ENCODE measurements at places on chromosomes 12 and 14.

GRCh38 chr12:62605981-62606380 is 139.4 kb downstream of the MON2 start:
- DNase-seq: no peak

- no peak for DNase-seq
Measured at GRCh38 chr14:67373347-67373746, 13.2 kb downstream of the EIF2S1 start.

DNA sequence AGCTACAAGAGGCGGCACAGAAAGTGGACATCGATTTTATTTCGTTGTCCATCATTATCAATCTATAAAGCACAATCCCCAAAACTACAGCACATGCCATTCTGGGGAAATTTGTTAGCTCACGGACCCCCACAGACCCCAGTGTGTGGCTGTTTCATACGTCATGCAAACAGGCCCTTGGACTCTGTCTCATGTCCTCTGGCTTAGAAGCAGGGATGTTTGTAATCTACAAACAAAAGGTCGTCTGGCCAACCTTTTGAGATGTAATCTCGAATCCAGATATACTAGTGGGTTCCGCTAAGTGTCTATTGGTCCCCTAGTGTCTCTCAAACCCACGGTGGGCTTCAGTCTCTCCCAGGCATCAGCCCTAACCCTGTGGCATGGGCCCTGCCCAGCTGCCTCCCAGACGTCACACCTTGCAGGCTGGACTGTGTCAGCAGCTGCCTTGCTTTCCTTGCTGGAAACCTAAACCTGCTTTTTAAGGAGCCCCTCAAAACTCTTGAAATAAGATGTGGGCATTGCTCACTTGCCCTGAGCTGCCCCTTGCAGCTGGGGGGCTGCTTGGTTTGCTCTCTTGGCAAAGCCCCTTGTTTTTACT is 220.8 kb downstream of the ZFP36L1 start:
- no peak for DNase-seq

- no peak for DNase-seq
Measured at GRCh38 chr14:65098586-65098985, 3.7 kb downstream of the MAX start.

GRCh38 chr12:20704860-20705259 is 9.7 kb downstream of the SLCO1C1 start:
- DNase-seq: no peak

DNA sequence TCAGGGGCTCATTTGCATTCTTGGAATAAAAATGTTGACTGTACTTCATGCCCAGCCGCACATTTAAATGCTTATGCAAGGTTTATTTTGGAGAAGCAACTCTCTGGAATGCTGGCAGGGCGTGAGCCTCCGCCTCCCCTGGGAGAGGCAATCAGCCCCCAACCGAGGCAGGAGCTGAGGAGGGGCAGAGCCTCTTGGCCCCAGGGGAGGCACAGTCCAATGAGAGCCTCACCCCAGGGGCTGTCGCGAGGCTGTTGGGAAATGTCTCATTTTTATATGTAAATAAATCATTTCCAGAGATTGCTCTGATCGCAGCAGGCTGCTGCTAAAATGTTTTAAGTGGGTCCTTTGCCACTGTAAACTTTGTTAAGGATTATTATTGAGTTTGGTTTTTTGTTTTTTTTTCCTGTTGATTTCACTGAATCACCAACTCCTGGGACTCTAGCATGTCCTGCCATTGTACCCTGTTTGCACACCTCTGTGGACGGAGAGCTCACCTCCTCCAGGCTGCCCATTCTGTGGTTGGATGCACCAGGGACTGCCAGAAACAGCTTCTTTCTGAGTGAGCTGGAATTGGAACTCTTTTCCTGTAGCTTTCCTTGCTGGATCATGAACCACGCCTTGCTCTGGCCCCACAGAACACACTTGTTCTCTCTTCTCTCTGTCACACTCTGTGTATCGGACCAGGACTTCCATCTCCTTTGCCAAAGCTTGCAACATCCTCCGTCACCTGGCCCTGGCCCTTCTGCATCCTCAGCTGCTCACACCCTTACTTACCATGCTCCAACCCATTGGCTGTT is 46.9 kb upstream of the FAM181A start:
- no peak for DNase-seq

DNA sequence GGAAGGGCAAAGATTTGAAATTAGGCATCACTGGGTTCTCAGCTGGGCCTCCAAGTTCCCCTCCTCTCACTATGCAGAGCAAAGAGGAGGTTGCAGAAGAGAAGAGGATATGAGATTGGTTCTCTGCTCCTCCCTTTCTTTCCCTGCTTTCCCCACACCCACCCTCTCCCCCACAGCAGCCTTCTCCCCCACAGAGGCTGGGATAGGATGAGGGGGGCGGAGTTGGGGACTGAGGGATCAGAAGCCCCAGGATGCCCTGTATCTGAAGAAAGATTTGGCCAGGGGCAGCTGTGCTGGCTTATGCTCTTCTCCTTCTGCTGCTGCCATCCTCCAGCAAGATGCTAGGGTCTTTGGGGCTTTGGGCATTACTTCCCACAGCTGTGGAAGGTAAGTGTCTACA is at the start of gene AMHR2:
TSS of gene AMHR2 (plus strand) at position 259 of the 400 bp plus-strand sequence. CDS start at position 339, 80 bp downstream.
- no peak for DNase-seq

GRCh38 chr14:64966976-64967375 is 5.2 kb downstream of the RAB15 start:
- DNase-seq: no peak

DNA sequence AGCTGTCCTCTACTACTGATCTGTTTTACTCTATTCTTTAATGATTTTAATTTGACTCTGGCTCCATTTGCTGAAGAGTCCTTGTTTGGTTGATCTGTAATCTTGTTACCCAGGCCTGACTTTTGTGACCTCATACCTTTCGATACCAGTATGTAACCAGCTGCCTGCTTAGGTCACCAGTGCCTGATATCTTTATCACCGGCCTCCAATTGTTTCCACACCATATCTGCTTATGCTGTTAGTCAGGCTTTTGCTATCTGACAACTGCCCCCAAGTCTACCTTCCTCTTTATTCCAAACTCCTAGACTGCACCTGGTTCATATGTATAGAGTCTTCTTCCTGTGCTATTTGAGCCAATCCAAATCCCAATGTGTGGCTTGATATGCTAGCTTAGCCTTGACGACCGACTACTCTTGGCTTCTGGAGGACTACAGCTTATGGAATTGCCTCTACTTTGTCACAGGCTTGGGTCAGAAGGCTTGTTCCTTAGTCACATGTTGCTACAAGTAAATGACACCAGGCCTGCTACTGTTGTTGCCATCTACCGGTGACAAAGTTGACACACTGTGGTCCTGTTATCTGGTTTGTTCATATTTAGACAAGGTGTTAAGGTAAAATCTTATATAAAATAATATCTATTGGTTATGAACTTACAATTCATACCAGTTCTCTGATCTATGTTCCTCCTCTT is 193.9 kb downstream of the TRHDE start:
- no peak for DNase-seq

- DNase-seq: no peak
Measured at GRCh38 chr12:125064492-125064891, 743 bp upstream of the AACS start.

DNA sequence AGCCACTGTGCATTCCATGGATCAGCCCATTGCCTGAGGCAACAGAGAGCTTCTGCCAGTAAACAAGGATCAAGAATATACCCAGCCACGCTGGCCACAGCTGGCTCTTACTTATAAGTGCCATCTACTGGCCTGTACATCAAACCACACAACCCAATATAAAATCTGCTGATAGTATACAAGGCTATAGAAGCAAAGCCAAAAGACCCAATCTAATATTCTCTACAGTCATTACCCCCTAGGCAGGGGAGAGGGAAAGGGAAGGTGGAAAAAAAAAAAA is 4.4 kb upstream of the FAM186B start:
- DNase-seq: peak; percentile 61

GRCh38 chr12:93857279-93857938 is 180.2 kb downstream of the CRADD start:
- no peak for DNase-seq

GRCh38 chr12:127538316-127538715 is 728.7 kb upstream of the TMEM132C start:
- DNase-seq: no peak

DNA sequence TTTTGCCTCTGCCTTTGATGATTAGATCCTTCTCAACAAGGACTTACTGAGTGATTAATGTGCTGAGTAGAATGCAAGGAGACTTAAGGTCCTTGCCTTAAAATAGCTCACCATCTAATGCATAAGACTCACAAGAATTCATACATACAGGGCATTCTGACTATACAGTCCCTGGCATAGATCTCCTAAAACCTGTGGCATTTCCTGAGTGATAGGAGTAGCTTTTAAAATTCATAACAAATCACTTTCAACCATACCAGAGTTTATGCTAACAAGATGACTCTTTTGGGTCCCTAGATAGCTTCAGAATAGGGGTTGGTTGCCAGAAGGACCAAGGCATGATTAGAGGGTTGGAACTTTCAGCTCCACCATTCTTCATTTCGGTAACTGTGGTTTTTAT is 48.8 kb downstream of the STXBP6 start:
- DNase-seq: no peak

- peak; percentile 52 for DNase-seq
Measured at GRCh38 chr14:39023939-39024871, 78.8 kb downstream of the SEC23A start.

DNA sequence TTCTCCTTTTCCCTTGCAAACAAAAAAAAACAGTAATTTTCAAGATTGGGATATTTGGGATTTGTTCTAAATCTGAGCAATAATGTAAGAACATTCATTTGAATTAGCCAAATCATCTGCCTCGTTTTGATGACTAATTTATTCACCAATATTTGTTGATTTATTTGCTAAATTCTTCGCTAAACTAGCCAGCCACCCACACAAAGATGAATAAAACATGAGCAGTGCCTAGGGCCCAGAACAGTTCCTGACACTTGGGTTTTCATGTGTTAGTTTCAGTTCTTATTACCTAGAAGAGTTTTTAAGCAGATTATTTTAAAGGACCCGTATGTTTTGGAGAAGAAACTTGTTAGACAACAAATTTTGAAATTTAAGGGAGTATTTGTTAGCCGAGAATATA is 1.4 kb downstream of the ETNK1 start:
- no peak for DNase-seq

- no peak for DNase-seq
Measured at GRCh38 chr14:71060825-71061455, 153.7 kb downstream of the PCNX1 start.

DNA sequence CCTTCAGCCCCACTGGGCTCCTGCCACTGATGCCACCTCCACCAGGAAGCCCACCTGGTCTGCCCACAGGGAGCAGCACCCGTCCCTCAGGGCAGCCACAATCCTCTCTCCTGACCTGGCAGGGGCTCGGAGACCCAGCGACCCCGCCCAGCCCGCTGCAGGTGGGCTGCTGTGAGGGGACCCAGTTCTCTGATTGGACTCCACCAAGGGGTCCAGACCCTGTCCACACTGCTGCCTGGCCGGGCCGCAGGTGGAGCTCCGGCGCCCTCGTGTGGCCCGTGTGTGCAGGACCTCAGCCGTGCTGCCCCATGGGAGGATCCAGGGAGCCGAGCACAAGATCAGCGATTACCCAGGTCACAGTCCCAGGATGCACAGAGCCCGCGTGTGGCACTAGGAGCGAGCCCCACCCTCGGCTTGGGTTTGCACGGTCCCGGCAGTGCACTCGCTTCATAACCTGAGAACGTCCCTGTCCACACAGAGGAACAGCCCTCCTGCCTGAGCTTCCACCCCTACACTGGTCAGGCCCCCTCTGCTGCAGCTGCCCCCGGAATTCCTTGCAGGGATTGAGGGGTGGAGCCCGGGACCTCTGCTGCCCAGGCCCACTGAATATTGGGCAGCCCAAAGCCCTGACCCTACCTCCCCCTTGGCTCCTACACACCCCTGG is 35.4 kb upstream of the TMEM179 start:
- DNase-seq: peak; percentile 78
